ENCODE measurements at places on chromosomes 7 and 10.

GRCh38 chr7:97446361-97446760, 285.5 kb upstream of the TAC1 start:
- no peak for DNase-seq

DNA sequence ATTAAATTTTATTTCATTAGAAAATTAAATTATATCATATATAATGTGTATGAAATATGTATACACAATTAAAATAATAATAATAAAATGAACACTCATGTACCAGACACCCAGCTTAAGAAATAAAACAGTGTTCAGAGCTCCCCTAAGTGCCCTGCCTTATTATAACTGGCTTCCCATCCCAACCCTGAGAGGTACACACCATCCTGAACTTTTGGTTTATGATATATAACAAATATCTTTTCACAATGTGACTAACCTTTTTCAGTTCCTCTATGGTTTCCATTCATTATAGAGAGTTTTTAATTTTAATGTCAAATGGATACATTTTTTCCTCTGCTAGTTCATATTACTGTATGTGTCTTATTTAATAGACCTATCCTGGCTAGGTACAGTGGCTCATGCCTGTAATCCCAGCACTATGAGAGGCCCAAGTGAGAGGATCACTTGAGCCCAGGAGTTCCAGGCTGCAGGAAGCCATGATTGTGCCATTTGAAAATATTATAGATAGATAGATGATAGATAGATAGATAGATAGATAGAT, 24.0 kb upstream of the STEAP2 start:
- no peak for DNase-seq

GRCh38 chr10:114544045-114544659, 113.9 kb downstream of the ABLIM1 start:
- no peak for DNase-seq

GRCh38 chr7:148234715-148235114, 355.9 kb upstream of the C7orf33 start:
- DNase-seq, result no peak

GRCh38 chr10:97325754-97326153, 6.7 kb downstream of the FRAT1 start:
- DNase-seq, result peak; percentile 27

DNA sequence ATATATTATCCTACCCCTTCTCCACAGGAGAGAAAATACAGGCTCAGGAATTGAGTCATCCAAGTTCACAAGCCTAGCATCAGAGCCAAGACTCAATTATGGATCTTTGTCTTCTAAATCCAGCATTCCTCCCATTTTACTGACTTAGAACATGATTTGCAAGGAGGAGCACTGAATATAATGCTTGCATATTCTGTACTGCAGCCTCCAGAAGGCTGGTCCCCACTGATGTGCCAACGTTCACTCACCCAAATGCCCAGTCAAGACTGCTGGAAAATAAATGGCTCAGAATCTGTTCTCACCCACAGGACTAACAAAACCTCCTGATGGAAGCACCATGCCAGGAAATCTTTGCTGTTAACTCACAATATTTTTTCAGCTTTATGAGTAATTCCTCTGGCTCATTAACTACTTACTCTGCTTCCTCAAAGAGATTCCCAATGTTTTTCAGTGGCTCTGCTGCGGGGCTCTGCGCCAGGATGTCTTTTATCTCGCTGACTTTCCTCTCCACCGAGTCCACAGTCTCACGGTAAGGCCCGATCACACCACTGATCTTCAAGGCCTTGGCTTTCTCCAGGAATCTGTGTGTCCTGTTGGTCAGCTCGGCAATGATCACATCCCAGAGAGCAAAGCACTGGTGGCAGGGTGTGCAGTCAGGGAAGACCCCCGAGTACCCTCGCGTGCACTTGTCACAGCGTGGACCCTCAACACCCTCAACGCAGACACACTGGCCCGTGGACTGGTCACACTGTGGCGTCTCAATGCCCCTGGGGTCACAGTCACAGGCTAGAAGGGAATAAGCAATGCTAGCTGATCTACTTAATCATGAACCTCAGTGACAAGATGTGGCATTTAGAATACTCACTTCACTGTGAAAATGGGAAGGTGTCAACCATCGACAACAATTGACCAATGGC, 48.8 kb downstream of the DLD start:
- DNase-seq, result no peak
